ENCODE measurements at places on chromosomes 7 and 10.

GRCh38 chr10:25263931-25264330 is 89.1 kb downstream of the GPR158 start:
- DNase-seq: no peak

DNA sequence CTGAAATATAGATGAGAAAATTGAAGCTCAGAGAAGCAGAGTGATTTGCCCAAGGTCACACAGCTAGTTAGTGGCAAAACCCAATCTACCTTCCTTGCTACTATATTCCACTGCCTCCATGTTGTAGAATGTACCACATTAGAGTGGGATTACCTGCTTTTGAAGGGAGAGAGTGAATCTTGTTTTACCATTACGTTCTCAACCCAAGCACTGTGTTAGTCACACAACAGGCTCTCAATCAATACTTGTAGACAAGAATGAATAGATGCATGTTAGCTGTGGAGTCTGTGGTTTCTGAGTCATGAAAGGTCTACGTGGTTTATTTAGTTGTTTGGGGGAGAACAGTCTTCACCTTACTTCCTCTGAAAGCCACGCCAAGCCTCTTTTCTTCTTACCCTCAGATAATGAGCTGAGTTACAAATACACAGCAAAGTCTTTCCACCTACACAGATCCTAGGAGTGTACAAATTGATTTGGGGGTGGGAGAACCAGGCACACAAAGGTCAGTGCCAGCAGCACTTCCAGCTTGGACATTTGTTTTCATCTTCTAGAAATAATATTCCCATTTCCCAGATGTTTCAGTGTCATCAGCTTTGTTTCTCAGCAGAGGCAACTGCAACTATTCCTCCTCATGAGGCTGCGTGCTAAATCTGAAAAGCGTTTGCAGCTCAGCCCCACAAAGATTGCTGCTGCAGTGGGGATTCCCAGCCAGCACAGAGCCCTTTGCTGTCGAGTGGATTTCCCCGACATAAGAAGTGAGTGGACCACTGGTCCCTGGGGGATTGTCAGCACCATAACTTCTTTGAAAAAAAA is 71.5 kb upstream of the ADO start:
- peak; percentile 92 for DNase-seq

DNA sequence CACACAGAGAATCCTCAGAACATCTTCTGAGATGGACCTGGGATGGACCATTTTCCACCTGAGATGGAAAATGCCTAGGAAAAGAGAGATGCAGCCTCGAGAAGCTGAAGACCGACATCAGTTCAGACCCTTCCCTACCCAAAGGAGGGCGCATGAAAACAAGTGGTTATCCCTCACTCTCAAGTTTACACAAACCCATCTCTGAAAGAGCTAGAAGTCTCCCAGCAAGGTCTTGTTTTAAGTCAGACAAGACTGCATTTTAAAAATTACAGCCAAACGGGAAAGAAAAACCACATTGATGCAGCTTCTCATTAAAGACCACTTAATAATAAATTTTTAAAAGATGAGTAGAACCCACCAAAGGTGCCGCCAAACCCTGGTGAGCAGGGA is 1.3 kb downstream of the RAPGEF5 start:
- no peak for DNase-seq

DNA sequence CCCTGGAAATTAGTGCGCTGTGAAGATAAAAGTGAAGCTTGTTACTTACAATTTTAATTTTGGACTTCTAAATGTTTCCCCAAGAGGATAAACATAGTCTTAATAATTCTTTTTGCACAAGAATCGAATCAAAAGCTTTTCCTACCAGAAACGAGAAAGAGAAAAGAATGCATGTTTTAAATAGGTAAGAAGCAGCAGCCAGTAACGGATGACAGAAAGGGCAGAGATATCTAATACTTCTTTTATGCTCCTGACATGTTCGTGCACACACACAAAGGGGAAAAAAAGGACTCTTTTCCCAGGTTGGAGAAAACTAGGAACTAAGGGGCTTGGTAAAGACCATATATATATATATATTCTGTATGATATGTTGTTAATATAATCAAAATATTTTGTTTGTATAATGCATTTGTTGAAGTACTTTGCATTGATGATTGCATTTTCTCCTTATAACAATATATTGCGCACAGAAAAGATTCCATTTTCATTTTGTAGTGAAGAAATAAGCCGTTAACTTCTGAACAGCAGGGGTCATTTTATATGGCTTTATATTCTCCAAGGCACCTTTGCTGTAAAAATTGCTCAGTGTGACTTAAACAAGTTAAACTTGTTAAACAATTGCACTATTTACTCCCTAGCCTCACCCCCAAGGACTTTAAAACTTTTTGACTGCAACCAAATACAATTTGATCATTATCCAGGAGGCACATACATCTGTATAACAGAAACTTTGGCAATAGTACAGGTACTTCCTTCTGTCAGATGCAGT is 2.2 kb downstream of the PRKAR2B start:
- no peak for DNase-seq

DNA sequence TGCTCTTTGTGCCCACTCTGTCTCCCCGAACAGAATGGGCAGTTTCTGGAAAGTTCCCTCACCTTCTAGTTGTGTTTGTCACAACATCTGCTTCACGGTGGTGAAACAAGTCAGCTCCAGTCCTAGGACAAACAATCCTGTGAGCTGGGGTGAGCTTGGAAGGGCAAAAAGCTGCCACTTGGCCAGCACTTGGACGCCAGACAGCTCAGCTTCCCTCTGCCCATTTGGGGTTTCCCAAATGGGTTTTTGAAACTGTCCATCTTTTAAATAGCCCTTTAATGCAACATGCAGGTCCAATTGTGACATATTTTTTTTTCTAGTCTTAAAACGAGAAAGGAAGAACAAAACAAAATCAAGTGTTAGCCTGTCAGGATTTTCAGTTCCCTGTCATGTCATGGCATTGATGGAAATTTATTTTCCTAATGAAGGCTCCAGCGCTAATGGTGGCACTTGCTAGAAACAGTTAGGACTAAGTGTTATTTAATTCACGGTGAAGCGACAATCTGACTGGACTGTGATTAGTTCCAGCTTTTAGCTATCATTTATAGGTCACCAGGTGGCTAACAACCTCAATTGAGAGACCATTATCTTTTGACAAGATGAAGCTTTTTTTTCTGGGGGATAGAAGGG is 181.7 kb downstream of the MYOF start:
- DNase-seq: no peak

- DNase-seq: no peak
These were observed 241.6 kb downstream of the CCDC7 start for GRCh38 chr10:32687546-32687945.

DNA sequence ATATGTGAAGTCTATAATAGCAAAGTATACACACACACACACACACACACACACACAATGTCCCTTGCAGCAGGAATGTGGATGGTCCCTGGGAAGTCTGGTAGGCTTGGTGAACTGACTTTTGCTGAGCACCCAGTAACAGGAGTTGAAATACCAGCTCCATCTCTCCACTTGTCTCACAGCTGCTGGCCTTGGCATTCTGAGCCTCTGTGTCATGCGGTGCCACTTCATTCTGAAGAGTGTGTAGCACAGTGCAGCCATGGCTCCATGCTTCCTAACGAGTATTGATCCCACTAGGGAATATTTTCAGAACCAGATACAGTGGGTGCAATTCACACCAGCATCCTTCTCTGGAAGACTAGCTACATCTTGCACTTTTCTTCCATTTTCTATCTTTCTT is 192.4 kb downstream of the ADARB2 start:
- DNase-seq: no peak

Measured in GM12865 (cell line).